Heart right ventricle (tissue), 16 donors: ENCODE measurements at places on chromosomes 4 and X. TPM values are rescaled to one million over a fixed set of nuclear protein-coding genes. Genes with fewer than 3 reads are reported as not detected.

- DNase-seq = no peak
Observed at GRCh38 chrX:29466456-29466855, 748.9 kb upstream of the MAGEB2 start.

DNA sequence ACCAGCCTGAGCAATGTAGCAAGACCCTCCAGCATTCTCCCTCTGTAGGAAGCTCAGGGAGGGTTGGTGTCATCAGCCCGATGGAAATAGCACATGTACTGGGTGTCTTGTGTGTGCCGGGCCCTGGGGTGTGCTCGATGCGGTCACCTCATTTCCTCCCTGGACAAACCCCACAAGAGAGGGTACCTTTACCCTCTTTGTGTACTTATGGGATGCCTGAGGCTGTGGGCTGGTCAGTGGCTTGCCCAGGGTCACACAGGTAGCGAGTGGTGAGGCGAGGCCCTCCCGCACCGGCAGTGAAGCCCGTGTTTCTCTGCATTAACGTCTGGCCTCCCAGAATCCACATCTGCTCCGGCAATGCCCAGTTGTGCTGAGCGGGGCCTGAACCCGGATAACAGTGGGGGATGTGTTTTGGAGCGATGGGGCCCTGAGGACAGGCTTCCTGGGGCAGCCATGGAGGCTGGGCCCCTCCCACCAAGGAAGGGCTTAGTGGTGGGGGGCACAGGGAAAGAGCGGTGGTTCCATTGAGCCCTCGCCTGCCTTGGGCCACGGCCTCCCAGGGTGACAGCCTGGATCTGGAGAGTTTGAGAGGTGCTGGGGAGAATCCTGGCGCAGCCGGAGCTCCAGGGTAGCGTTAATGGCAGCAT is 8.1 kb downstream of the PSAPL1 start:
- no peak for DNase-seq

DNA sequence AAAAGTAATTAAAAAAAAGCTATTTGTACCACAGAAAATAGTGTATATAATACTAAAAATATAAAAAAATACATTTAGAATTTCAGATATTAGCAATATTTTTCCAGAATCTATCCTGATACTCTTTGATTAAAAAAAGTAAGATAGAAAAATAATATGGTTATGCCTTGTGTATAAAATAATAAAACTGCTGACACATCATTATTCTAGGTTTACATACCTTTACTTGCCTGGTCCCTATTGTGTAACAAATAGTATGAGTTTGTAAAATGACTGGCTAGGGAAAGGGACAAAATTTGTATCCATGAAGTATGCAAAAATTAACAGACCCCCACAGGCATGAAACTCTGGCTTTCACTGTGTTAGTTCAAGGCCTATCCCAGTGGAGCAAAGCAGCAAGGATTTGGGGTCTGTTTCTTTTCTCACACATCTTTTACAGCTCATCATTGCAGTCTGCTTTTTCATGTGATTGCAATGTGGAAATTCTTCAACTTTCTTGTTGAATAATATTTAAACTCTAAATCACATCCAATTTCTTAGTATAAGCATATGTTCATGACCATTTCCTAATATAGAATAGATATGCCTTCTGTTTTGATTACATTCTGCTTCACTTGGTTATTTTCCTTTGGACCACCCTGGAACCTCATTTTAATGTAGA is 136.7 kb upstream of the PCDH18 start:
- DNase-seq = no peak

DNA sequence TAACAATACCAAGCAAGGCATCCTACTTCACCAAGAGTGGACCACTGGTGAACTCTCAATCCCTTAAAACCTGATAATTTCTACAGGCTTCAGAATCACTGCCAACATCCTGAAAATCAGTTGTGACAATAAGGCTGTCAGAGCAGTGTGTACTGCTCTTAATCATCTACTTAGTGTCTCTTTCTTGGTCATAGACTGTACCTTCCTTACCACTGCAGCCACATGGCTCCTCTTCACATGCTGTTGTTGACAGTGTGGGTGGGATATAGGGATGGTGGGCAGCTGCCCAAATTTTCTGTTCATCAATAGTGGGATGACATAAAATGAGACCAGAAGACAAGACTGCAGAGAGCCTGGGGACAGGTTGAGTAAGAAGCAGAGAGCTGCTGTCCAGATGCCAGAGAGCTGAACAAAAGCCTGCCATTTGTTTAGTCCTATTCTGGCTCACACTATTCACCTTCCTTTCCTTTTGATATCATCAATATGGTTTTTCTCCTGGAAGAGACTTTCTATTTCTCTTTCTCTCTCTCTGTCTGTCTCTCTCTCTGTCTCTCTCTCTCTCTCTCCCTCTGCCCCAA is 178.9 kb downstream of the MGST2 start:
- DNase-seq = no peak

- DNase-seq = no peak
Observed at GRCh38 chr4:44438687-44439086, 9.9 kb downstream of the KCTD8 start.

DNA sequence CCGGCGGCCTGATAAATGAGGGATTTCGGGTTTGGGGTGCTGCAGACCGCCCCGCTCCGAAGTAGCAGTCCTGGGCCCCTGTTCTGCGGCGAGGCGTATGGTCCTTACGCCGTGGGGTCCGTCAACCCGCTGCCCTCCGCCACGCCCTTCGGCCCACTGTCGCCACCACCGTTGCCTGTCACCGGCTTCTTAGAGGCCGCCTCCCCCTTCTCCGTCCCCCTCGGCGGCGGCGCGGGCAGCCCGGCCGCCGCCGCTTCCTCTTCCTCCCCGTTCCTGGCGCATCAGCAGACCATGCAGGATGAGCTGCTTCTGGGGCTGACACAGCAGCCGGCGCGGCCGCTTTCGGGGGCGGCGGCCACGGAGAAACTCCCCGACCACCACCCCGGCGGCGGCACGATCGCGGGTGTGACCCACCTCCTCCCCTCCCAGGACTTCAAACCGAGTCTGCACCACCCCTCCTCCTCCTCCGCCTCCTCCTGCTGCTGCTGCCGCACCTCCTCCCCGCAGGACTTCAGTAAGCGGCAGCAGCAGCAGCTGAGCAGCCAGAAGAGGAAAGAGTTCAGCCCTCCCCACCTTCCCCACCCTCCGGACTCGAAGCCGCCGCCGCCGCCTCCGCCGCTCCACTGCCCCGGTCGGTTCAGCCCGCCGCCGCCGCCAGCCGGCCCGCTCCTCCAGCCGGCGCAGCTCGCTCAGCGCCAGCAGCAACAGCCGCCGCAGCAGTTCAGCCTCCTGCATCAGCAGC is 549 bp downstream of the CPEB2 start:
- DNase-seq = peak; percentile 84

- DNase-seq = no peak
Observed at GRCh38 chr4:68396756-68397155, 46.9 kb upstream of the YTHDC1 start.

GRCh38 chr4:32744211-32744610 is 2024.0 kb downstream of the PCDH7 start:
- DNase-seq = no peak

DNA sequence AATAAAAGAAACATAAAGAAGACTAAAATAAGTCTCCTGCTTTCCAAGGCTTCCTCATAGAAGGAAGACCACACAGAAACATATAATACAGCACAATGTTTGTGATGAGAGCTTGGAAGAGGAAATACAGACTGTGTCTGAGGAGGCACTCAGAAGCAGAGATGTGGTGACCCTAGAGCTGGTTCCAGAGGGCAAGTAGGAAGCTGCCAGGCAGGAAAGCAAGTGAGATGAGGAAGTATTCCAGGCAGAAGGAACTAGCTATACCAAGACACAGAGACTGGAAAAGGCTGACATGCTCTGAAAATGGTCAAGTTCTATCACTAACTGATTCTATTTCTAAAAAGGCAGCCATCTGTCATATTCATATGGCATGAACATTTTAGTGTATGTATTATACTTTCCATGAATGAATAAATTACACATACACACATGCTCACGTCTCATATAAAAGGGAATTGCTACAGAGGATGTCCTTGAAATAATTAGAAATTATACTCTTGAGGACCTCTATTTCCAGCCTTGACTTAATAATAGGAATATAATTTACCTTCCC is 16.6 kb upstream of the HSFX2 start:
- DNase-seq = no peak

- no peak for DNase-seq
Observed at GRCh38 chr4:17448689-17449088, 63.2 kb downstream of the QDPR start.

GRCh38 chrX:132732236-132732635 is 226.2 kb downstream of the HS6ST2 start:
- DNase-seq = no peak

DNA sequence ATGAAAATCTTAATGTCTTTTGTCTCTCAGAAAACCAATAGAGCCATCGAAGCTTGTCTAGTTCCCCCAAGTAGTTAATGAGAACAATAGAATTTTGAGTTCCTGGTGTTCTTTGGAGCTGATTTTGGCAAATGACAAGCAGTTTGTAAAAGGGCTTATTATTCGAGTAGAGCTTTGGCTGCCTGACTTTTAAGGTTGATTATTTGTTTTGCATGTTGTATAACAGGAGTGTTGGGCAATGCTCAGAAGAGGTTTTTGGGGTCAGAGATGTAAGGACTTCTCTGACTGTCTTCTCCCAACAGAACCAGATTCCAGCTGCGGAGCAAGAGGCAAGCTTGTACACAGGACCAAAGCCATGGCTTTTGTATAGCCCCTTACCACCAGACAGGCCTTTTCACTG is 30.0 kb downstream of the ZCCHC12 start:
- no peak for DNase-seq

- no peak for DNase-seq
Observed at GRCh38 chr4:140569307-140569638, 512 bp upstream of the UCP1 start.

Gene DMRTC1
- total RNA-seq = not detected

Gene CCDC160
- not detected for total RNA-seq

Gene STK26
- total RNA-seq = 1.4 TPM

Gene RGN
- 22.3 TPM for total RNA-seq

Gene IL1RAPL1
- 6.3 TPM for total RNA-seq

Gene TMEM150C
- 12.3 TPM for total RNA-seq

Gene PRAF2
- 5.4 TPM for total RNA-seq
